Activated CD8-positive, alpha-beta memory T cell treated with anti-CD3 and anti-CD28 coated beads for 1 hour (primary cell): ENCODE measurements at places on chromosomes 12 and 14.

- no peak for DNase-seq
Observed at GRCh38 chr12:10068644-10069043, 30.1 kb downstream of the CLEC1A start.

DNA sequence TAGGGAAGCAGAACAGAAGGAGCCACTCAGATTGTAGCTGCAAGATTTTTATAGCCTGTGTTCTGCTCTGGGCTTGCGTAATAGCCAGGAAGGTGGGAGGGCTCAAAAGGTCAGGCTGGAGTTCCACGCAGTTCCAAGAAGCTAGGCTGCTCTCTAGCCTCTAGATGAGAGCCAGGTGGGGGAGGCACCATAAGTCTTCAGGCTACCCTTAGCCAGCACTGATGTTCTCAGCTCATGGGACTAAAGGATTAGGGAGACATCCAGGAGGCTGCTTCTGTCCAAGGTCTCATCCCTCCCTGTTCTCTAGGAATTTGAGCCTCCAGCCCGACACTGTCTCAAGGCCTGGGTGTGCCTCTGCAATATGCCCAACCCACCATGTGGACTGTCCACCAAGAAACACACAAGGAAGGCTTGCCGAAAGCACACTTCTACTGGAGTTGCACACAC is 1.7 kb downstream of the LMBR1L start:
- no peak for DNase-seq

- no peak for DNase-seq
Observed at GRCh38 chr12:92729773-92730305, 27.1 kb downstream of the PLEKHG7 start.

DNA sequence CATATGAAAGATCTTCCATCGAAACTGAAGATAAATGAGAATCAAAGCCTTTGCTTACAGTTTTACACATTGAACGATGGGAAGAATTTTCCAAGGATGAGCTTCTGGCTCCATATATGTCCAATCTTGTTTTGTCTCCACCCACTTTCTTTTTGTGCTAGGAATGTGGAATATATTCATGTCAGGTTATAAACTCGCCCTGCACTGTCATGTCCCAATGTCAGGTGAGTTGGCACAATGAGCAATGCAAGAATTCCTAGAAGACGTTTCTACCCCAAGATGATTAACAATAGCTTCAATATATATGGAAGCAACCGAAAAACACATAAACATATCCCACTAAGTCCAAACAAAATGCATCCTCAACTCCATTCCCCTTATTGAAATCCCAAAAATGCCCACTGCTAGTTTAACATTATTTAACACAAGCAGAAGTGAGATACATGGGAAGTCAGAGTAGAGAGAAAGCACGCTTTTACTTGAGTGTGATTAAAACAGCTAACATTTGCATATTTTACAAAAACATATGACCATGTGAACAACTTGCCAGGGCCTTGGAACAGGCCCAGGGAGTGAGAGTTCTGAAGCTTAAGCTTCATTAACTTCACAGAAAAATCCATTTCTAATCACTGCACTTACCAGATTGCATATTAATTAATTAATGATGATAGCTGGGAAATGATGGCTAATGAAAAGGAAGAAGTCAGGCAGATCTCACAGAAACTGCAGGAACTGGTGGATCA is 233.9 kb downstream of the GXYLT1 start:
- no peak for DNase-seq

- DNase-seq: no peak
Observed at GRCh38 chr14:88533064-88533602, 21.7 kb downstream of the PTPN21 start.

- DNase-seq: no peak
Observed at GRCh38 chr12:104793285-104793684, 164.8 kb downstream of the SLC41A2 start.

DNA sequence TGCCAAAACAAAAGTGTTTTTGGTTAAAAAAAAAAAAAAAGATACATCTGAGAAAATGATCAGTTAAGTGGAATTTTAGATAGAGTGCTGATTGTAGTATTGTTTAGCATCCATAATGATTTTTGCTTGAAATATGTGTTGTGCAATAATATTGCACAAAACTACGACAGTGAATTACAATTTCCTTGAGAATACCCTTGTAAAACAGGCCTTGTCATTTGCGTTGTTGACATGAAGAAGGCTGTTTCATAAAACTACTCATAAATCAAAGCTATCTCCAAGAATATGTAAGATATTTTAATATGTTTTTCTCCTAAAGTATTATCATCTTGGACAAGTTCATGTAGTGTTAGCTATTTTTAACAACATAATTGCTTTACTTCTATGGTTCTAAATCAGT is 1077.0 kb downstream of the LRFN5 start:
- DNase-seq: no peak
